ENCODE measurements at places on chromosomes 4 and X.

DNA sequence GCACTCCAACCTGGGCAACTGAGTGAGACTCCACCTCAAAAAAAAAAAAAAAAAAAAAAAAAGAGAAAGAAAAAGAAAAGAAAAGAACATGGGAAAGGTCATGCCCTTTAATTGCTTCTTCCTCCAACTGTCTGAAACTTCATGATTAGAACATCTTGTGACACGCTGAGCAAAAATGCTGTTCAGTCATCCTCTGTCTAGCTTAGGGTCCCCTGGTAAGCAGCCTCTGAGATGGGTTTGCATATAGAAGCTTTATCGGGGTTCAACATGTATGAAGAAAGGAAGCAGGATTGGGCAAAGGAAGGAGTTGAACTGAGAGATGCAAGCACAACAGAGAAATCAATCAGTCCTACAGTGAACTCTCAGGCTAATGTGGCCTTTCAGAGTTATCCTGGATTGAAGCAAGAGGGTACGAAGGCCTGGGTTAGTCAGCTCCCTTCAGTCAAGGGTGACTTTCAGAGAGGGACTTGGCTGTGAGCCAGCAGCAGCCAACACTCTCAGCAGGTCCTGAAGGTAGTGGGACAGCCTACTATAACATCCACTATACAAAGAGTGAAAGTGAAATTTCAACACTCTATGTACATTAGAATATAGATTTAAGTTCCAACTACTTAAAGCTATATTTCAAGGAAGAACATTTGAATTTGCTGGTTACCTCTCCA, 11.4 kb downstream of the MAOB start:
- no peak for DNase-seq

DNA sequence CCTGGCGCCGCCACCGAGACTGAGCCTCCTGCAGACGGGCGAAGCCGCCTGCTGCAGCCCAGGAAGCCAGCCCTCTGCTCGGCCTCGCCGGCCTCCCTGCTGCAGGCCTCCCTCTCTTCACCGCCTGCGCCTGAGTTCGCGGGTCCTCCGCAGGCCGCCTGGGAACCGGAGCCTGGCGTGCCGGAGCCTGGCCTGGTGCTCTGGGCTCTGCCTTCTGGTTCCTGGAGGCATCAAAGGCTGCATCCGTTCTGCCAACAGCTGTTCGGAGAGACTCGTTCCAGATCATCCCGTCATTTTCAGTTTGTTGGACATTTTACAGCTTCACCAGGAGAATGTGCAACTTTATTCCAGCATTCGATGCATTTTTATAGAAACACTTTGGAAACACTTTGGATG, 178.0 kb downstream of the DCLK2 start:
- DNase-seq: no peak

DNA sequence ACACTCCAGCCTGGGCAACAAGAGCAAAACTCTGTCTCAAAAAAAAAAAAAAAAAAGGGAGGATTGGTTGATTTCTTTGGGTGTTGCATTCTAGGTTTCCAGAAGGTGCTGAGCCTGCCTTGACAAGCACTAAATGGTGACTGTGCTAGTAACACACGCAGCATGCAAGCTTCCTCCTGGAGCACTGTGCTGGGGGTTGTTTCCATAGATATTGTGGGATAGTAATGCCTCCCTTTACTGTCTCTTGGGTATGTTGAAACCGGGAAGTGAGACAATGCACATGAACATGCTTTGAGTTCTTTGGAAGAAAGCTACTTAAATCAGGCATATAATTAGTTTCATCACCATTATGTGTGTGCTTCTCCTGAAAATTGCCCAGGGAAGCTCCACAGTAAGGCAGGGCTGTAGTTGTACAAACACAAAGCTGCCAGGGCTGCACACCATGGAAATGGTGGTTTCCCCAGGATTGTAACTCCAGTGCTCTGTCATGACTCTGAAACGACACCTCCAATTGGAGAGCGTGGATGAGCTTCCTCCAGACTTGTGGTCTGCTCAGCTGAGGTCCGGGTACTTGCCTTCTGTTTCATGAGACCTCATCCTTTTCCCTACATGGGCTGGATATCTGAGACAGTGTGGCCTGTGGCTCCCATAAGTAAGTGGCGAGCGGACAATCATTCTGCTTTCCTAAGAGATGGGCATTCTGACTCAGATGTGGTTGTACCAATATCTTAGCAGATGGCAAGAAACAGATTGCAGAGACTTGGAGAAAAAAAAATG, 31.5 kb upstream of the STOX2 start:
- no peak for DNase-seq

GRCh38 chrX:126658447-126658846, 105.8 kb upstream of the DCAF12L1 start:
- DNase-seq: no peak

DNA sequence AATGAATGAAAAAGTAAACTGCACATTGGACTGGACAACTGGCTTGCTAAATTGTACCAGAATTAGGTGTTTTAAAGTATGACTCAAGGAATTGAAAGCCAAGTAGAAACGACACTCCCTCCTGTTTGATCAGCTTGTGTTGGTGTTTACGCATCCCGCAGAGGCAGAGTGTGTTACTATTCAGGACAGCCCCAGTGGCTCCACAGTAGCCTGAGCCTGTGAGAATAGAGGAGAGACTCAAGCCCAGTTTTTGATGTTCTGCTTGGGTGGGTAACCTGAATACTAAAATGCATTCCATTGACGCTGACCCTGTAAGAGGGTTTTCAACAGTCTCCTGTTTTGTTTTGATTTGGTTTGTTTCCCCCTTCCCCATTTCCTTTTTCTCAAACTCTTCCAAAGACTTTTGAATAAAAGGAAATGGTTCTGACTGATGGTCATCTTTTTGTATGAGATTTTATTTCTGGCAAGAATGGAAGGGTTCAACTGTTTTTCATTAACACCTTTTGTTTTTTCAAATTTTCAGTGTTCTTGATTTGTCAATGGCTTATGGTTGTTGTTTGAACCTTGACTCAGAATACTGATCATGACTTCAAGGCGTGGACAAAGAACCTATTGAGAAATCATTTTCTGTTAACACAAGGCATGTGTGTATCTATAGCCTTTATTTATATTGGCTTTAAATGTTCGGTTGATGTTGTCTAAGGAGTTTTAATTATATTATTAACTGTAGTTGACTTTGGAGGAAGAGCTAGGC, 10.2 kb downstream of the ADGRL3 start:
- DNase-seq: peak; percentile 6

DNA sequence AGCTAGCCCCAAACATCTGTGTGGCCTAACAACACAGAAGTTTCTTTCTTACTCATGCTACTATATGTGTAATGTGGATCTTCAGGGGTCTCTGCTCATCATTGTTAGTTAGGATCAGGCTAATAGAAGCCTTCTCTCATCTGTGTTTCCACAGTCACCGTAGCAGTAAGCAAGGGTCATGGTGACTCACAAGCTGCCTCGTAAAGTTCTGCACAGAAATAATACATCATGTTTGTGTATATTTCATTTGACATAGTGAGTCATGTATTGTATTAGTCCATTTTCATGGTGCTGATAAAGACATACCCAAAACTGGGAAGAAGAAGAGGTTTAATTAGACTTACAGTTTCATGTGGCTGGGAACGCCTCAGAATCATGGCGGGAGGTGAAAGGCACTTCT, 38.7 kb downstream of the SLC4A4 start:
- DNase-seq: no peak

DNA sequence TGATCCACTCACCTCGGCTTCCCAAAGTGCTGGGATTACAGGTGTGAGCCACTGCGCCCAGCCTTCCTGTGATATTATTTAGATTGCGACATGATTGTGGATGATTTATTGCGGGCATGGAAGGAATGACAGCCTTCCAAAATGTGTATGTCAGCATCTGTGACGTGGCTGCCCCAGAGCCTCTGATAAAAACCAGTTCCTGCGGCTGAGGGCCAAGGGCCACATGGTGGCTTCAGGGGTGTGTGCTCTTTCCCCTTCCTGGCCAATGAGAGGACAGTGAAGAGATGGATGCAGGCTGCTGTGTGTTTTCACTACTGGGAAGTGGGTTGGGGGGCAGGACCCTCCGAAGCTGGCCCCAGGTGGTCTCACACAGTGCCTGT, 57.4 kb upstream of the HGFAC start:
- DNase-seq: no peak

- peak; percentile 42 for DNase-seq
These were observed 11.6 kb downstream of the ABCD1 start for GRCh38 chrX:153736071-153736820.

- peak; percentile 72 for DNase-seq
These were observed 1.2 kb downstream of the MSN start for GRCh38 chrX:65668377-65669310.

DNA sequence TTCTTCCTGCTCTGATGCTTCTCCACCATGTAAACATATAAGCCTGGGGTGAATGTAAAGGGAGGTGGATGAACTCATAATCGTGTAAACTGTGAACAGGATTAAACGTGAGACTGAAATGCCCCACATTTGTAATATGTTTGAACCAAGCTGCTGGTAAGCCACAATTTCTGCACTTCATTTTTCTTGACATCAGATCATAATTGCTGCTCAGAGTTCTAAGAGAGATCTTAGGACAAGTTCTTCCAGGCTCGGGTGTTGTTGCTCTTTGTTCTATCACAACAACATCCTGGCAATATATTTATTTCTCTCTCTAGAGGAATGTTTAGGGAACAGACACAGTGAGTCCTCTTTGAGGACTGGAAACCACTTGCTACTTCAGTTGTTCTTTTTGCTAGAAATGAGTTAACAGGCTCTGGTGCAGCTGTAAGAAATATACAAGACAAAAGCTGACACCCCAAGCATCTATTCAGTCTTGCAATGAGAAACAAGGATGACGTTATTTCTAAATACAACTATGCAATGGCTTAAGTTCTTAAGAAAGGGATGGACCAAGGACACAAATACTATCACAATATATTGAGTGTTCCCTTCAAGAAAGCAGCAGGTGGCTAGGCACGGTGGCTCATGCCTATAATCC, 59.6 kb downstream of the LNX1 start:
- DNase-seq: no peak

DNA sequence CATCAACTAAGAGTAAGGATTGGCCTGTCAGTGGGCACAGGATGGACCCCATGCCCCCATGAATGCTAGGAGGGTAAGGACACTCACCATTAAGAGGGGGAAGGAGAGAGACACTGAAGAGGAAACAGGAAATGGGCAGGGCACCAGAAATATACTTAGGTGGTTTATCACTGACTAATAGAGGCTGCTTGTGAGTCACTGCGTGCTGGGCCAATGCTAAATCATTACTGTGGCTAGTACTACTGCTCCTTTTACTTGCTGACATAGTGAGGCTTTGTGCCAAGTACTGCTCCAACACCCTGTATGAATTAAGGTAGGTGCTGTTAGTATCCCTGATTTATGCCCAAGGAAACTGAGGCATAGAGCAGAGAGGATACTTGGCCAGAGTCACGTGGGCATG, 130.4 kb upstream of the FRMPD4 start:
- no peak for DNase-seq

- DNase-seq: no peak
These were observed 58.3 kb downstream of the RAI2 start for GRCh38 chrX:17802756-17803155.

DNA sequence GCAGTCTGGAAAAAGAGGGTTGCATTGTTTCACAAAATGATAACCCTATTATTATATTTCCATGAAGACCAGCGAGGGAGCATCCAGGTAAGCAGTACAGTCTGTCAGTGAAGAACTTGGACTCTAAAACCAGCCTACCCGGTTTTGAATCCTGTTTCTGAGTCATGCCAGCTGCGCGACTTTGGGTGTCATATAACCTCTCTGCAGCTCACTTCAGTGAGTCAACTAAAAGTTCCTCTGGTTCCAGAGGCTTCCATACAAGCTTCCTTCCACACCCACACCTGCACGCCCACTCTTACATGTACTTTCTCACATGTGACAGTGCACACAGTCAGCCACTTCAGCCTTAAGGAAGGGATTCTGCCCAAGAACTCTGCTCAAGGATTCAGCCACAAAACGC, 49.8 kb upstream of the PRPS2 start:
- no peak for DNase-seq

DNA sequence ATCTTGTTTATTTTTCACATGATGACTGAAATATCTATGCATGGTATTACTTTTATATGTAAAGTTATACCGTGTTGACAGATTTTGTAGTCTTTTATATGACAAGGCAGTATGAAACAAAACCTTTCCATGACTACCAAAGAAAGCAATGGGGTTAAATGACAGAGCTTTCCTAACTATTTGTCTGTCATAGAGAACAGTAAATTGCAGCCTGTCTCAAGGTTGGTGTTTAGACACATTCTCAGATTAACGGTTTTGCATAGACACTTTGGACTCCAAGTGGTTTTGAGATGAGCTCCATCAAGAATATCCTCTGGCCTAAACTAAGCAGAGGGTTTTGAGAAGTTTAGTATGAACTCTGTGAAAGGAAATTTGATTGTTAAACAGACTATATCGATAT, 180.7 kb upstream of the TENM3 start:
- no peak for DNase-seq

GRCh38 chr4:142098900-142099545, 462.6 kb downstream of the IL15 start:
- no peak for DNase-seq

- DNase-seq: no peak
These were observed 22.4 kb downstream of the SAT1 start for GRCh38 chrX:23805389-23805788.

DNA sequence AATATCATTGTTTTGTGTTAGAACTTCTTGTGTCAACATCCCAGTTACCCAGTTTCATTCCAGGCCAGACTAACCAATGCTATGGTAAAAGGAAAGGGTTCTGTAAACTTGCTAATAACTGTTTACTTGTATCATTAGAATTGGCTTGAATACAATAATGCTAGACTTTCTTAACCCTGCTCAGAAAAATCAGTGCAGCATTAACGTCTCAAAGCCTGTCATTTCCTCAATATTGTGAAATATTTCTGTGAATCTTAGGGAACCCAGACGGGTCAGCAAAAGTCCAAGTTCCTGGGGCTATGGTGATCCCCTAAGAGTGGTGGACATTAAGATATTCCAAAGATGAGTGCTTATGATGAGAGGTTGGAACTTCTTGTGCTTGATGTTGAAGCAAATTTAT, 541.2 kb upstream of the MAGEB18 start:
- no peak for DNase-seq

DNA sequence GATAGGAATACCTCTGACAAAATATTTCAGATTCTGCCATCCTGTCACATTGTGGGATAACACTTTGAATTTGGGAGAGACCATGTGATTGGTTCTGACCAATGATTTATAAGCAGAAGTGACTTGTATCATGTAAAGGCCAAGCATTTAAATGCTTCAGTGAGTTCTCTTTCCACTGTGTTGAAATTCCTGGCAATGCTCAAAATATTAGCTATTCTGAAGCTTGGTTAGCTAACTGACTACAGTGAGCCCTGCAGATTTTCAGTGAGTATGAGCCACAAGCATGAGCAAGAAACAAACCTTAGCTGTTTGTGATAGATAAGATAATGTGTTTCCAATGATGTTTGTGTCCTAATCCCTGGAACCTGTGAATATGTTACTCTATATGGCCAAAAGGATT, 562.8 kb upstream of the AADAT start:
- DNase-seq: no peak
